ENCODE measurements at places on chromosomes 4 and X.
A peak's percentile ranks its signal among the peaks of the same experiment; 100 is the strongest.

- peak; percentile 8 for DNase-seq
Observed at GRCh38 chrX:73214426-73215094, at the start of gene NAP1L2. NAP1L2 (minus strand) TSS chrX:73214851; CDS start chrX:73214492, 359 bp downstream.

GRCh38 chr4:2604614-2605013, 68.2 kb downstream of the FAM193A start:
- DNase-seq: no peak

DNA sequence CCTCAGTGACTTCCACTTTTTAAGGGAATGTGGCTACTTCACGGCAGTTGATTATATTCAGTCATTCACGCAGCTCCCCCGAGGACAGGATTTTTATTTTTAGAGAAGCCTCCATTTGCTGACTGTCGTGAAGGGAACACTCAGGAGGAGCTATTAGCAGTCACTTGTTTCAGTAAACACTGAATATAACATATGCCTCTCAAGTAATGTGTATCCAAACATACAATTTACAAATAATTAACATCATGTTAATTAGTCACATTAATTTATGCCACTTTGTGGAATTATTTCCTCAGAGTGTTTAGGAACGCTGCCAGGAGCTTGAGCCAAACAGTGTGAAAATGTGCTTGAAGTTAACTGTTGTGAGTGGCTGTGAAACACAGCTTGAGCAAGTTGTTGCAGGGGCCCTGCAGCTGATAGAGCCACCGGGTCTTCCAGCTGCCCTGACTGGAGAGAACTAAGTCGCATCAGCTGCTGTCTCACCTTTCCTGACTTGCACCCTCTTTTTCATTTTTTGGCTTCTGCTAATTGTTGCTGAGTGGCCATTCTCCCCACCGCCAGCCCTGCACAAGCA, 245.6 kb downstream of the LDB2 start:
- no peak for DNase-seq

- peak; percentile 67 for DNase-seq
Observed at GRCh38 chr4:54439831-54440243, 210.7 kb downstream of the PDGFRA start.

DNA sequence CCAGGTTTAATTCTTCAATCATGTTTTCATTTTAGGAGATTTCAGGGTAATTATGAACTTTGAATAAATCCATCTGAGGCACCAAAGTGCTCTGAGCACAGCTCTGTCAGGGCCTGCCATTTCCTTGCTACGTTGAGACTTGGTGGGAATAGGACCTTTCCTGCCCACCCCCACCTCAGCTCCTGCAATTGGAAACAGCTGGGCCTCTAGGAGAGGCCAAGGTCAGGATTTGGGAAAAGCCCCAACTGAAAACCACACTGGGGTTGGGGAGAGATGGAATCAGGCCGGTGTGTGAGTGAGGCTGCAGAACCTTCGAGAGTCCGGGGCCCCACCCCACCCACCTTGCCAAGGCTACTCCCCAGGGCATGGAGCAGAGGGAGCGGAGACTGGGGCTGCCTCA, 212.7 kb upstream of the BCOR start:
- no peak for DNase-seq
